ENCODE measurements at places on chromosomes 12 and 14. TPM values are rescaled to one million over a fixed set of nuclear protein-coding genes. Genes with fewer than 3 reads are reported as not detected.

The PPP4R4 gene
- total RNA-seq: 0.47 TPM

The DNAJC22 gene
- total RNA-seq: 16.2 TPM

The NEUROD4 gene
- total RNA-seq: not detected

The LRRC10 gene
- not detected for total RNA-seq

The PTCSC3 gene
- not detected for total RNA-seq

The AVPR1A gene
- 5.4 TPM for total RNA-seq

The FLRT2 gene
- total RNA-seq: 16.6 TPM

The NPC2 gene
- total RNA-seq: 217 TPM

The GLIPR1 gene
- 20.6 TPM for total RNA-seq

The CLEC1B gene
- total RNA-seq: not detected

The FOXA1 gene
- not detected for total RNA-seq

The TXNDC16 gene
- 7.3 TPM for total RNA-seq

GRCh38 chr12:65896743-65897142 is 72.5 kb downstream of the HMGA2 start:
- DNase-seq: no peak

DNA sequence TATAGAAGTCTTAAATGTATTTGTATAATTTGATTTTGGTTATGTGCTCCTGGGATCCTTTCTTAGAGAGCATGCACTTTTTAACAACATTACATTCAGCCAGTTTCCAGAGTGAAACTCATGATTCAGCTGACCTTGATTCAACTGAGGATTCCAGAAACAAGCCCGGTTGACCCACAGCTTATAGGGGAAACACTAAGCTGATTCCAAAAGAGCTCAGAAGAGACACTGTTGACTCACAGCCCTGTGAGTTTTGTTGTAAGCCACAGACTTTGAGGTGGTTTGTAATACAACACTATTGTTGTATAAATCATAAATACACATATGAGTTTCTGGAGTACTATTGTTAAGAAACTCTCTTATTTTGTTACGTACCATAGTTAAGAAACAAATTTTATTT is 133.8 kb upstream of the MGAT4C start:
- DNase-seq: no peak

GRCh38 chr12:66388517-66388916 is 86.2 kb downstream of the HELB start:
- no peak for DNase-seq

GRCh38 chr12:52200086-52200780 is 8.4 kb upstream of the KRT80 start:
- DNase-seq: peak; percentile 66

DNA sequence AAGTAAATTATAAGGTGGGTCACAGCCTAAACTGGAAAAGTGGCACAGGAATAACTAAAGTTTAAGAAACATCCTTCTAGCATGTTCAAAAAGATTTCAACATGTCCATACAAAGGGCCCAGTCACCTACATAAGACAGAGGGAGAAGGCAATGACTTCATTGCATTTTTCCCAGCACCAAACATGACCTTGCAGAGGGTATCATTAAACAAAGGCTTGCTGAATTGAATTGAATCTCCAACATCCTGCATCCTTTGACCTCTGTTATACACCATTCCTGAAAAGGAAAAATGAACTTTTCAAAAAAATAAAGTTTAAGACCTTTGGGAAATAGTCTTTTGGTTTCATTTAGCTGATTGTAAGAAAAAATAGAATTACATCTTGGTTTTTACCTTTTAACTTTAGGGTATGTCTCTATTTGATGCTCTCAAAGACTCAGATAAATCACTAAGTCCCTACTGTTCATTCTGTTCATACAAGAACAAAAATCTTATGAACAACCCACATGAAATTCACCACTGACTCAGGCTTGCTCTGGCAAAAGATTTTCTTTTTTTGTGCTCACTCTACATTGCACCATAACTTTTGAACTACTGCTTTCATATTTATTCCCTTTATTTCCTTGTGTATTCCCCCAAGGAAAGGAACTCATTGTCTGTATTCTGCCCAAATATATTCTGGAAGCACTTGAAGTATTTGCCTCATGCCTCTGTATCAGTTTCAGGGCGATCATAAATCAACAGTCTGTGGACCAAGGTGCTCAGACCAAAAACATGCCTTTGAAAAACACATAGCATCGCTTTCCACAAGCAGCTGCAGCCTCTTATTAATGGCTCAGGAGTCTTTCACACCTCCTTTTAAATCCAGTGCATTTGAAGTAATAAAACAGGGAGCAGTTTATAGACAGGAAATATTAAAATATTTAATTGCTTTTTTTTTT is 121.7 kb downstream of the DUSP6 start:
- DNase-seq: peak; percentile 83

- DNase-seq: no peak
These were observed 236.9 kb upstream of the SFSWAP start for GRCh38 chr12:131473741-131474709.

DNA sequence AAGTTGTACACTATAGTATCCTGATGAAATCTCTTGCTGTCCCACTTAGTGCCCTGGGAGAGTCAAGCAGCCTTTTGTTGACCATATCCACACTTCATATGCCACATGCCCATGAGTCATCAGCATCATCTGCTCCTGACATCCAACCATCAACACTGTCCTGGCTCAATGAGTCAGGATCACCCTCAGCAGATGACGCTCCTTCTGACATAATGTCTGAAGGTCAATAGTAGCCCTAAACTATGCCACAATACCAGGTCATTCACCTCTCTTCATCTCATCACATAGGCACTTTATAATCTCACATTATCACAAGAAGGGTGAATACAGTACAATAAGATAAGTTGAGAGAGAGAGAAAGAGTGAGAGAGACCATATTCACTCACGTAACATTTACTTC is 369.0 kb upstream of the FAR2 start:
- no peak for DNase-seq

DNA sequence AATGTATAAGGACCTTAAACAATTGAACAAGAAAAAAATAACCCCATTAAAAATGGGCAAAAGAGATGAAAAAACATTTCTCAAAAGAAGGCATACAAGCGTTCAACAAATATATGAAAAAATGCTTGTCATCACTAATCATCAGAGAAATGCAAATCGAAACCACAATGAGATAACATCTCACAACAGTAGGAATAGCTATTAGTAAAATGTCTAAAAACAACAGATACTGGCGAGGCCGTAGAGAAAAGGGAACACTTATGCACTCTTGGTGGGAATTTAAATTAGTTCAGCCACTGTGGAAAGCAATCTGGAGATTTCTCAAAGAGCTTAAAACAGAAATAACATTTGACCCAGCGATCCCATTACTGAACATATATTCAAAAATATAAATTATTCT is 769.8 kb upstream of the MGAT4C start:
- DNase-seq: no peak

GRCh38 chr12:104906695-104907094 is 51.4 kb downstream of the SLC41A2 start:
- no peak for DNase-seq

DNA sequence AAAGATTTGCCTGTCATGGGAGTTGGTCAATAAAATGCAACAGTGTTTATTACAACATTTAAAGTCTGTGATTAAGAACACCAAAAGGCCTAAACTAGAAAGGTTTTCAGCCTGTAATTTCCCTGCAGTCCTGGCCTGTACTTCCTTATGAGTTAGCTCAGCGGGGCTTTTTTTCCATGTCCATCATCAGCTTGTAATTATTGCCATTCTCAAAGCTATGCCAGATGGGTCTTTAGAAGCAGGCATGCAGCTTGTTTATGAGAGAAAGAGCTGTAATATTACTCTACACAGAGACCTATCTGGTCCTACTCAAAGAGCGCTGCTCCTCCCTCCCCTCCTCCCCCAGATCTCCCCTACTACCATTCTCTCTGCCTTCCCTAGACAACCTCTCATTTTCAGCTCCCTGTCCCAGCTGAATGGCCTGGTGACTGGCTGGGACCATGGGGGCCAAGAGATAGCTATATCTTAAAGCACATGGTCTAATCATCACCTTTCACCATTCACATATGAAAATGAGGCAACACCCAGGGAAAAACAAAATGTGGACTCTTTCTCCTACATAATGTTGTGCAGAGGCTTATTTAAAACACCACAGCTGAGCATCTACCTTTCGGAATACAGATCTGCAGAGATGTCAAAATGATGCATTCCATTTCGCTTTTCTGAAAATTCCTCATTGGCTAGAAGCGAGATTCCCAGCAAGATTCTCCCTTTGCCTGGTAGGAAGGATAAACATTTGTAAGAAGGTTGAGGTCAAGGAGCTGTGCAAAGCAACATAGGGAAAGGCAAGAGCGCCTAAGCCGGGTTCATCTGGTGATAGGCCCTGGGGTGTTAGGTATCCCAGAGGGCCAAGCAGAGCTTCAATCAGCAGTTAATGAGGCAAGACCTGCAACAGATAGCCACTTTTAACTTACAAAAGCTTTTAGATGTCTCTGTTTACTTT is 209.7 kb upstream of the CDKN3 start:
- DNase-seq: peak; percentile 87

DNA sequence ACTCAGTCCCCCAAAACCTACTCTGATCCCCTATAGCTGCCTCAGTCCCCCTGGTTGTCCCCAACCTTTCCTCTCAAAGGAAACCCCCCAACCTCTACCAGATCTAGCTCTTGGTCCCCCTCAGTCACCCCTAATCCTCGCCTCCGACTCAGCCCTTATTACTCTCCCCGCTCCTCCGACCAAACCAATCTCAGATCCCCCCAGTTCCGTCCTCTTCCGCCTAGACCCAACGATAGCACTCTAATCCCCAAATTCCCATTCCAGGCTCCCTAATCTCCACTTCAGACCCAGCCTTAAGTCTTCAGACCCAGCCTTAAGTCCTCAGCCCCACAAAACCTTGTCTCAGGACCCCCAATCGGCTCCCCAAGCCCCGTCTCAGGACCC is 612 bp downstream of the VPS37B start:
- no peak for DNase-seq

DNA sequence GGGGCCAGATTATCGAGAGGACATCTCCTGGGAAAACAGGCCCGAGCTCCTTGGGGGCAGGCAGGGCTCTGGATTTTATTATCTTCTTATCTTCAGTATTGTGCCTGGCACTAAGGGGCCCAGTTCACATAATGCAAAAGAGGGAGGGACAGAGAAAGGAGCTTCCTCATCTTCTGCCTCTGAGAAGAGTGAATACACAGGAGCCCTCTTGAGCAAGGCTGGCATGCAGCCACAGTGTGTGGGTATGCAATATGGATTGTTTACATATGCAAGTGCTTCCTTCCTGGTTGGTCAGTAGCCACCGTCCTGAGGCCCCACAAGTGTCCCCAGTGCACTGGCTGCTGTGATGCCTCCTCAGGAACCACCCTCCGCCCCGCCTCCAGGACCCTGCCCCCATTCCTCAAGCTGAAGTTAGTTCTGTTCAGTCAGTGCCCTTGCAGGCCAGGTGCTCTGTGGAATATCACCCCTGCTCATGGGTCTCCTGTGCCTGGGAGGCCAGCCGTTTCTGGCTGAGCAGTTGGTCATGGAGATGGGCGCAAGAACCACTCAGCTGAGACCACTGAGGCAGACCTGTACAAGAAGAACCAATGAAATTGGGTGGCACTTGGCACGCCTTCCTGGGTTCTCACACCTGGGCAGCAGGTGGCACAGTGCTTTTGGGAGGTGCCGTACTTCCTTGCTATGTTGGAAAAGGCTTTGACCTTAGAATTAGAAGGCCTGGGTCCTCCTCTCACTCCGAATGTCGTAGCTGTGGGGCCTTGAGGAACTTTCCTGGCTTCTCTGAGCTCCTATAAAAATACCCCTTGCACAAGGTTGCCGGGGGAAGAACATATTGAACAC is 35.1 kb upstream of the ACTN1 start:
- DNase-seq: peak; percentile 48

GRCh38 chr12:47821346-47821706 is 1.6 kb upstream of the HDAC7 start:
- DNase-seq: no peak

All from kidney (tissue), 22 donors.